ENCODE measurements at places on chromosomes 7 and 10.

DNA sequence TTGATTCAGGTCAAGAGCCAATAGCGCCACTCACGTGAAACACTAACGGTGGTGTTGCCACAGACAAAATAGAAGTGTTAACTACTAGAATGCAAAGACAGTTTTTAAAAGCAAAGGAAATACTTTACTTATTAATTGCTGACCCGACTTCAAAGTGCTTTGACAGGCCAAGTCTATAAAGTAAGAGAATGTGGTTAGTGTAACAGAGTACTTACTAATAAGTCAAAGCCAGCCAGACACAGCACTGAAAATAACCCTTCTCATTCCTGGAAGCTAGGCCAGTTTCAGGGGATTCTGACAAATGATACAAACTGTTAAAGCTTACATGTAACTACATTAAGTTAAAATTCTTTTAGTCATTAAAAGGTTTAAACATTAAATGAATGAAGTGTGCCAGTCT is 50.3 kb downstream of the ENO4 start:
- DNase-seq = peak; percentile 45

- DNase-seq = no peak
Measured at GRCh38 chr7:74525881-74526280, 72.2 kb downstream of the GTF2IRD1 start.

GRCh38 chr7:51732951-51733350 is 416.3 kb upstream of the COBL start:
- no peak for DNase-seq

- peak; percentile 100 for DNase-seq
Measured at GRCh38 chr7:102875700-102876295, 37.0 kb upstream of the LRRC17 start.

GRCh38 chr7:116672596-116673456 is 830 bp downstream of the MET start:
- DNase-seq = peak; percentile 78

DNA sequence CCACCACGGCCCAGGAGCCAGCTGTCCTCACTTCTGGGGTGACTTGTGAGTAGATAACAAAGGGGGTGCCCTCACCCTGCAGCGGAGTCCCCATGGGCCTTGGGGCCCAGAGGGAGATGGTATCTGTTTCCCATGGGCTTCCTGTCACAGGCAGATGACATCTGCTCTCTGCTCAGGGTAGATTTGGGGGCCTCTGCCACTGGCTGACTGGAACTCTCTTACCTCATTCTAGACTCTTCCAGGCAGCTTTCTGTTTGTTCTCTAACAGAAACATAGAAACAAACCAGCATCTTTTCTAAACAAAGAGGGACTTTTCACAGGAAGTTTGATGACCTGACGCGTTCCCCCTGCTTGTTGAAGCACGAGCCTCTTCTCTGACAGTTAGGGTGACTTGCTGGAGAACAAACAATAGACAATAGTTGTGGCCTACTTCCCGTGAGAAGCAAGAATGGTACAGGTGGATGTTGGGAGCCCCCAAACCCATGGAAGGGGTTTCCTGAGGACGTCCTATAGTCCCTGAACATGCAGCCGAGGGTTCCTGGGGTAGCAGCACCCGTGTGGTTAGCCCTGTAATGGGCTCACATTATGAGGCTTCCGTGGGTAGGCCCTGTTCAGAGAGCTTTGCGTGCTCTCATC is 61.6 kb downstream of the GRK5 start:
- DNase-seq = no peak

DNA sequence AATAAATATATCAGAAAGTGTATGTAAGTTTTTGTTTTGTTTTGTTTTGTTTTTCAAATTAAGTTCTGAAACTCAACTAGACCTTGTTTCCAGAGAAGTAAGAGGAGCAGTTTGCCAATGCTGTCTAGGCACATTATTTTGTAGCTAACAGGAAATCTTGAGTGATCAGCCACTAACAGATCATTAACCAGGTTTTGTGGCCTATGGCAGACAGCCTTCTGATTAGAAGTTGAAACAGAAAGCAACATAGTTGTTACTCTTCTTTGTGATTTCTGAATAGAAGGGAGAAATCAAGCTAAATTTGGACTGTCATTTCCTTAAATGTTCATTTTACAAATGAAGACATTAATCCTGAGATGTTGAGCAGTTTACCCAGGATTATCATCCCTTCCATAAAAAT is 142.6 kb downstream of the PLXDC2 start:
- DNase-seq = peak; percentile 28

DNA sequence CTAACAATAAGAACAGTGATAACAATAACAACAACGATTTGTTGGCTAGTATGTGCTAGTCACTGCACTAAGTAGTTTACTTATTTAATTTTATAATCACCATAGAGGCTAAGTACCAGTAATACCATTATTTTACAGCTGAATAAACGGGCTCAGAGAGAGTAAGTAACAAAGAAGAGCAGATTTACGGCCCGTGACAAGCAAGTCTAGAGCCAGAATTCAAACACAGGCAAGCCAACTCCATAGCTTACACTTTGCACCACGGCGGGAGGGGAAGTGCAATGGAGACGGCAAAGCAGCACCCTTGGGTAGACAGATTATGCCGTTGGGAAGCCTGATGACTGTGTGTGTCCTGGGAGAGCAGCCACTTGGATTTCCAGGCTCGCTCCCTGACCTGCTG is 1.2 kb upstream of the OR6V1 start:
- no peak for DNase-seq

DNA sequence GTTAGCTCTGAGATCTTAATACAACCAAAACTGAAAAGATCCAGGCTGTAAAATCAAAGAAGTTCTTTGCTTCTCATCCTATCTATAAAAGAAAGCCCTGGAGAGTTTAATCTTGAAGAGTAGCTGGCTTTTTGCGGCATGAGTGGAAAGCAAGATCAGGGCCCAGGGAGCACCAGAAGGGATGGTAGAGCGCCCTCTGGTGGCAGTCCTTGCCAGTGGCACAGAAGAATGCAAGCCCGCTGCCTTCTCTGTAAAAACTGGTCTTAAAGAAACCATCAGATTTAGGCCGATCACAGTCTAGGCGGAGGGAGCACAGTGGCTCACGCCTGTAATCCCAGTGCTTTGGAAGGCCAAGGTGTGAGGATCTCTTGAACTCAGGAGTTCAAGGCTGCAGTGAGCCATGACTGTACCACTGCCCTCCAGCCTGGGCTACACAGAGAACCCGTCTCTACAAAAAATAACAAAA is 35.6 kb downstream of the CPN1 start:
- peak; percentile 55 for DNase-seq

DNA sequence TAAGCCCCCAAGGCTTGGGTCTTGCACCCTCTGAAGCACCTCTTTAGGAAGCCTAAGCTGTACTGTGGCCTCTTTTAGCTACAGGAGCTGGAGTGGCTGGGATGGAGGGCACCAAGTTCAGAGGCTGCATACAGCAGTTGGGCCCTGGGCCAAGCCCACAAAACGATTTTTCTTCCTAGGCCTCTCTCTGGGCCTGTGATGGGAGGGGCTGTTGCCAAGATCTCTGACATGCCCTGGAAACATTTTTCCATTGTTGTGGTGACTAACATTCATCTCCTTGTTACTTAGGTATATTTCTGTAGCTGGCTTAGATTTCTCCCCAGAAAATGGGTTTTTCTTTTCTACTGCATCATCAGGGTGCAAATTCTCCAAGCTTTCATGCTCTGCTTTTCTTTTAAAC is 375.7 kb upstream of the NPSR1 start:
- DNase-seq = no peak

- DNase-seq = no peak
Measured at GRCh38 chr10:78170026-78170475, 136.4 kb downstream of the RPS24 start.

DNA sequence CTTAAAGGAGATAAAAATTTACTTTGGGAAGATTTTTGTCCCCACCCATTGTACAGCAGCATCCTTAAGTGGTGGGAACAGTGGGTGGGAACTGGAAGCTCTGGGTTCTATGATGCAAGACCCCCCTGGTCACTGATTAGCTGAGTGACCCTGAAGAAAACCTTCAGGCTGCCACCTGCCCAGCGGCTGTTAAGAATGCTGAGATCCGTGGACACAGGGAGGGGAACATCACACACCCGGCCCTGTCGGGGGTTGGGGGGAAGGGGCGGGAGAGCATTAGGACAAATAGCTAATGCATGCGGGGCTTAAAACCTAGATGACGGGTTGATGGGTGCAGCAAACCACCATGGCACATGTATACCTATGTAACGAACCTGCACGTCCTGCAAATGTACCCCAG is 14.5 kb downstream of the CARD11 start:
- DNase-seq = no peak

- peak; percentile 99 for DNase-seq
Measured at GRCh38 chr7:131188367-131189339, 139.0 kb upstream of the MKLN1 start.

- peak; percentile 79 for DNase-seq
Measured at GRCh38 chr7:44072364-44073231, 7.2 kb upstream of the PGAM2 start.

DNA sequence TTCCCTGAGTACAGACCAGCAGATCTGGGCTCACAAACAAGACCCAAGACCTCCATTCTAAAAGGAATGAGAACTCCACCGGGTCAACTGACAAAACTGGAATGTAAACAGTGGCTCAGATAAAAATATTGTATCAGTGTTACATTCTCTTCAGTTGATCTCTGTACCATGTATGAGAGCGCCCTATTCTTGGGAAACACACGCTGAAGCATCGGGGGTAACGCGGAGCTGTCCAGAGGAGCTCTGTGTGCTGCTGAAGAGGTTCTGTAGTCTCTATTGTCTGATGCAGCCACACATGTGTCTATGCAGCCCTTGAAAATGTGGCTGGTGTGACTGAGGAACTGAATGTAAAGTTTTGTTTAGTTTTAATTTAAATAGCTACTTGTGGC is 39.7 kb downstream of the HIPK2 start:
- DNase-seq = no peak

DNA sequence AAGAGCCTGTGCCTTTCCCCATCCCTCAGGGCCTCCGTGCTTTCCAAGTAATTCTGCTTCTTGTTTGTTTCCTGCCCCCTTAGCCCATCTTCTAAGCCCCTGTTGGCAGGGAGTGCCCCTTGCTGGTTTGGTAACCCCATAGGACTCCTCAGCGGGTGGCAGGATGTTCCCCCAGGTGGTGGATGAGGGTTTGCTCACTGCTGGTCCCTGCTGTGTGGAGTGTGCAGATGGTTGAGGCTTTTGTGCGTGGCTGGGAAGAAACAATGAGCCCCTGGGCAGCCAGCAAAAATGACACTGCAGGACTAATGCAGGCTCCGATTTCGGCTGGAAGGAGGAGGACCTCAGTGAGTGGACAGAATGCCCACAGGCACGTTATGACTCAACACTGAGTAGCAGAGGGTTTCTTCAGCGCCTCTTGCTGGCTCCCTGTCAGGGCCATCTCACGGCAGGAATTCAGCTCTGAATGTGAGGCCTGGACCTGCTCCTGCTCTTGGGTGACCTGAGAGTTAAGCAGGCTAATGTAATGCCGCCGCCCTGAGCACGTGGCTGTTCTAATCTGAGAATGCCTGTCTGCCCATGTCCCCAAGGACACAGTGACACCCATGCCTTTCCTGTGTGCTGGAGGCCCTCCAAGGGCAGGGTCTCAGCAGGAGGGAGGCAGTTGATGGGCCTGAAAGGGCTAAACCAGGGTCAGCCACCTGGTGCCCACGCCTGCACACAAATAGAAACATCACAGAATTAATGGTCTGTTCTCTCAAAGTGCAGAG is 16.6 kb downstream of the BAG3 start:
- peak; percentile 96 for DNase-seq

- DNase-seq = no peak
Measured at GRCh38 chr7:74282748-74283459, 6.3 kb upstream of the CLIP2 start.

GRCh38 chr10:90784771-90785170 is 73.1 kb downstream of the HTR7 start:
- DNase-seq = no peak

- no peak for DNase-seq
Measured at GRCh38 chr10:65818990-65819389, 1106.8 kb upstream of the LRRTM3 start.

- no peak for DNase-seq
Measured at GRCh38 chr10:118408181-118408580, 66.1 kb upstream of the FAM204A start.

DNA sequence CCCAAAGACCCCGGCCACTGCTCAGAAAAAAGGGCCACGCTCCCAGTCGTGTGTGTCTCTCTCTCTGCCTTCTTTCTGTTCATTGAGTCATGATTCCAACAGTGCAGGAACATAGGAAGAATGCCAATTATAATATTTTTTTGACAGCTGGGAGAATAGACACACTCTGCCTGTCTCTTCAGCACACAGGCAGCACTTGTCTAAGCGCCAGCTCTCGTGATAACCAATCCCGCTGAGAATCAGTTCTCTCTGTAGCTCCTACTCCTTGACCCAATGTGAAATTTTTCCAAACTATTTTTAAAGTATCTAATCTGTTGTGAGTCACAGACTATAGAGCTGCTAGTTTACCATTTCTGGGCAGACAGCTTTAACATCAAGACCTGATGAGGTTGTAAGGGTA is 145.7 kb upstream of the RHEB start:
- DNase-seq = no peak

GRCh38 chr7:33886149-33886623 is 19.2 kb upstream of the BMPER start:
- DNase-seq = no peak

GRCh38 chr10:28839600-28840007 is 162.3 kb downstream of the BAMBI start:
- peak; percentile 84 for DNase-seq

GRCh38 chr7:97008275-97008917 is 3.0 kb downstream of the DLX6 start:
- DNase-seq = no peak

- DNase-seq = no peak
Measured at GRCh38 chr10:98158576-98158975, 24.1 kb downstream of the R3HCC1L start.

DNA sequence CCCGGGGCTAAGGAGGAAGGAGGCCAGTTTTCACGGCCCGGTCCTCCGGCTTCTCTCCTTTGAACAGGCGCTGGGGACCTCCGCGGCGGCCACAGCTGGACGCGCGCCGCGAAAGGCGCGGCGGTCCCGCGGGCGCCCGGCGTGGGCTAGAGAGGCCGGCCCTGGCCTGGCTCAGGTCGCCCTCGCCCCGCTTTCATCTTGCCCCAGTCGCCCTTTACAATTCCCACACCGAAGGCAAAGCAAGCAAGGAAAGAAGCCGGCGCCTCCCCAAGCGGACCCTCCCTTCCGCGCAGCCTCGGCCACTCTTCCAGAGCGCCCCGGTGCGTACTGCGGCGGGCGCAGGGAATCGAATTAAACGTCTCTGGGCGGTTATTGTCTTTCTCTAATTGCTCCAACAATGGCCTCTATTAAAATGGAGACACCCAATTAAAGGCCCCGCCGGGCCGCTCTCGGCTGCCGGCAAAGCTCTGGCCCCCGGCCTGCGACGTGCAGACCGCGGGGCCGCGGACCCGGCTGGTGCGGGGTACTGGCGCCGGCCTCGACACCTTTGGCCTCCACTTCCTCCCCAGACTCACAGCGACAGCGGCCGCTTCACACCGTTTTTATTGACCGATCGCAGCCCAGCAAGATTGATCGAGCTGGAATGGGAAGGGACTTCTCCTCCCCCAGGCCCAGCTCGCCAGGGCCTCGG is 4.5 kb upstream of the GATA3 start:
- DNase-seq = no peak

- no peak for DNase-seq
Measured at GRCh38 chr10:88116971-88117626, 253.7 kb downstream of the PTEN start.

GRCh38 chr7:78099715-78100394 is 301.3 kb downstream of the PHTF2 start:
- DNase-seq = peak; percentile 40

Measured in RCC 7860 (cell line).